ENCODE measurements at places on chromosomes 1 and 21. TPM values are rescaled to one million over a fixed set of nuclear protein-coding genes. Genes with fewer than 3 reads are reported as not detected.
A peak's percentile ranks its signal among the peaks of the same experiment; 100 is the strongest.

Gene S100A7
- 12.7 TPM for total RNA-seq

Gene MRPL37
- total RNA-seq = 63.2 TPM

Gene DTL
- 3.9 TPM for total RNA-seq

Gene TACSTD2
- total RNA-seq = 724 TPM

Gene GPR37L1
- not detected for total RNA-seq

Gene TMEM240
- total RNA-seq = 1.7 TPM

Gene KCNQ4
- 1.1 TPM for total RNA-seq

Gene CYP4B1
- 61.8 TPM for total RNA-seq

Gene ROR1
- total RNA-seq = 10.6 TPM

Gene VSIG8
- total RNA-seq = 22.6 TPM

GRCh38 chr21:45363921-45364467 is 41.0 kb upstream of the COL18A1 start:
- DNase-seq = peak; percentile 91

DNA sequence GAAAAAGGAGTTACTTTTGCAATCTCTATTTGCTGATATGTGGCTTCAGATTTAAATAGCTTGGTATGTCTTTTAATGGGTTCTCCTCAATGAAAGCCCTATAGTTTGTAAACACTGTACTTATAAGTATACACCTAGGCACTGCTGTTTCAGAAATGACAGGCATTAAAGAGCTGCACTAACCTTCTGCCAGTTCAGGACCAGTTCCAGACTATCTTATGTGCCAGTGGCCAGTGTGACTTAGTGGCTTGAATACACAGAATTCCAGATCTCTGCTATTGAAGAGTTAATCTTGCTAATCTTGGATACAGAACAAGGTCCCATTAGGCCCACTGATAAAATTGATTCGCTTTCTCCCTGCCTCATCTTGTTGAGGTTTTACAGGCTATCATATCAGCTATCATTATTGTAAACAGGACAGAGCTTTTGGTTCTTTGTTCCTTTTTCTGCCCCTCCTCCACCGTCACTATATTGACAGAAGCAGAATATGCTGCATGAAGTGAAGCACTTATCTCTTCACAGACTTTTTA is 337.5 kb downstream of the LRRIQ3 start:
- no peak for DNase-seq

DNA sequence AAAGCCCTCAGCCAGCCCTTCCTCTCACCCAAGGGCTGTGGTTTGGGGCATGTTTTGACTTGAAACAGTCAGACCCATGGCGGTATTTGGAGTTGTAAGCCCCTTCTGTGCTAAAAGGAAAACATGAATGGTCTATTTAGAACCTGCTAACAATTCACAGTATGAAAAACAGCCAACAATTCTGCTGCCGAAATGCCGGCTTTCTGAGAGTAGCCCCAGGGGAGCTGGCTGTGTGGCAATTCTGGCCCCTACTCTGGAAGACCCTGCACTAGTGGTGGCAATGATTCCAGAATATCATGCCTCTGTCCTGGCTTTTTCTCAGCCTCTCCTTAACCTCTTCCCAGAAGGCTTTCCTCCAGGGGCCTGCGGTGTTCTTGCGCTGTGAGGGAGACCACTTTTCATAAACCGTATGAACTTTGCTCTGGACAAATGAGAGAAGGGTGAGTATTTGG is 118.7 kb downstream of the EDEM3 start:
- no peak for DNase-seq

DNA sequence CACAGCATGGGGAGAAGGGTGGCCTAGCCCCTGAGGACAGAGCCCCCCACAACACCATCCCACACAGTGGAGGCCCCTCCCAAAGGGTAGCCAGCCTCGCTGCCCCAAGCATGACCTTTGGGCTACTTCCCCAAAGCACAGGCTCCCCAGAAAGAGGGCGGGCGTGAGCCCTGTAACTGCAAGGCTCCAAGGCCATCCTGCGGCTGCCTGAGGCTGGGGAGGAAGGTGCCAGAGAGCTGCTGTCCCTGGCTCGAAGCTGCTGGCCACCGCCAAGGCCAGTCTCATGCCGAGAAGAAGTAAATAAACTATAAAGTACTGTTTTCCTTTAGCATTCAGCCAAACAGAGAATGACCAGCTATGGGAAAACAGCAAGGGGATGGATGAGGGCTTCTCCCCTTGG is 27.5 kb downstream of the UBASH3A start:
- no peak for DNase-seq

- DNase-seq = no peak
These were observed 20.2 kb downstream of the NCMAP start for GRCh38 chr1:24575905-24576587.

- DNase-seq = no peak
These were observed 41.0 kb upstream of the IGSF21 start for GRCh38 chr1:18066576-18066975.

DNA sequence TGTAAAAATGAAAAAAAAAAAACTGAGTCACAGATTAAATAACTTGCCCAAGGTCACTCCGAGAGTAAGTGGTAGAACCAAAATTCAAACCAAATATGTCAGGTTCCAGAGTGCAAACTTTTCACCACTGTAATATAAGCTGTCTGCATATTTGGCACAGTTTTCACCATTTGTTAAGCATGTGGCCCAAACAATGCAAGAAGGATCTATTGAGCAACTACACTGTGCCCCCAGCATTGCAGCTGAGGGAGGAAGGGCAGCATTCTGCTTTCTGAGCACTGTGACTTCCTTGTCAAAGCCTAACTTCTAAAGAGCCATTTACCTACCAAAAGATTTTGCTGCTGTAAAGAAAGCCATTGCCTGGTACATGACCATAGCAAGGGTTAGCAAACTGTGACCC is 133.4 kb downstream of the SYT2 start:
- no peak for DNase-seq

DNA sequence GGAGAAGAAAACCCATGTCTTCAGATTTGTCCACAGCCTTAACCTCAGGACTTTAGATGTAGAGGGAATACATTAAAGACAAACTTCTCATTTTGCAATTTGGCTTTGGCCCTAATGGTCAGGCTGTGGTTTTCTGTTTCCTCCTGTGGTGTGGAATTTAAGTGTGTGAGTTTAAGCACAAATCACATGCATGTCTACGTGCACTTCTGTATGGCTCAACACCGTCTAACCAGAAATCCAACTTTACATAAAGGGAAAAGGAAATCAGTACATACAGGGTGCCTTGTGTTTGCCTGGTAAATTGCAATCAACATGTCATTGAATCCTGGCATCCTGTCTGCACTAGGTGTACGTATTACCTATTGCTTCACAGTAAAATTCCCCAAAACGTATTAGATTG is 1.2 kb upstream of the ZNF124 start:
- no peak for DNase-seq

- DNase-seq = no peak
These were observed 20.6 kb downstream of the MATN1 start for GRCh38 chr1:30702823-30703222.

DNA sequence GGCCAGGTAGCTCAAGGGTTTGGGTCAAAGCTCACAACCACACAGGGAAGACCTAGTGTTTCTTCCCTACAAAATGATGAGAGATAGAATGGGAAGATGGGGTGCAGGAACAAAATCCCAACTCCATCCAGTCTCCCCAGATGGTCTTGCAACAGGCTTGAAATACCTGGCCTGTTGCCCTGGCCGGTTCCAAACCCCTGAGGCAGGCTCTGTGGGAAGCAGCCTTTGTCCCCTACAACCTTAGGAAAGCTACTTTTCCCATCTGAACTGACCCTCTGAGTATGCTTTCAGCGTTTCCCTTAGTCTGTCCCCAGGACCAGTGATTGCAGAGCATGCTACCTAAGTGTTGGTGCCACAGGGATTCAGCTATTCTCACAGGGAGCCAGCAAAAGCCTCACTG is 104.0 kb downstream of the GDAP2 start:
- DNase-seq = no peak

DNA sequence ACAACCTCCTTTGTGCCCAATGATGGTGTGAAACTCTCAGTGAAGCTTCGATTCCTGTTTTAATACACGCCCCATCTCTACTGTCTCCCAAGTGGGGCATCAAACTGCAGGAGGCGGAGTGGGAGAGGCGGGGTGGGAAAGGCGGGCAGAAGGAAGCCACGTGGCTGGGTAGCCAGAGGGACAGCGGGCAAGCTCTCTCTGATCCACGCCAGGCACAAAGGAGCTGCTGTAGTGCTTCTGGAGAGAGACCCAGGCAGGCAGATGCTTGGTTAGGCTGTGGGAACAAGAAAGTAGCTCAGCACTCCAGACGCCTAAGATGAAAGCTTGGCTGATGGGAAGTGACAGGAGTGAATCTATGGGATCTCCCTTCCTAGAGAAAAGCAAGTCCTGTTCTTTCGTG is 25.7 kb downstream of the TRIM67 start:
- no peak for DNase-seq

DNA sequence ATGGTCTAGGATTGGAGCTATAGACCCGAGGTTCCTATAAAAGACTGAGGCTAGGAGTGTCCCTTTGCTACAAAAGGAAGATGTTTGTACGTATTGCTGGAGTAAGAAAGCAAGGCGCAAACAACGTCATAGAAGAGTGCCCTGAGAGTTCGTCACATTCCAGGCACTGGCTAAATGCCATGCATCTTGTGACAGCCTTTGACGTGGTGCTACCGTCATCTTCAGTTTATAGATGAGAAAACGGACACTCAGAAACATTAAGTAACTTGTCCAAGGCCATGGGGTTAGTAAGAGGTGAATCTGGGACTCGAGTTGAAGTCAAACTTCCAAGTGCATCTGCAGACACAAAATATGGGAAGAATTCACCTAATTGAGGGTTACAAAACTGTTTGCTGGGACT is 104.2 kb upstream of the SLC45A1 start:
- no peak for DNase-seq

GRCh38 chr1:233919786-233920185 is 15.3 kb downstream of the SLC35F3 start:
- DNase-seq = no peak

DNA sequence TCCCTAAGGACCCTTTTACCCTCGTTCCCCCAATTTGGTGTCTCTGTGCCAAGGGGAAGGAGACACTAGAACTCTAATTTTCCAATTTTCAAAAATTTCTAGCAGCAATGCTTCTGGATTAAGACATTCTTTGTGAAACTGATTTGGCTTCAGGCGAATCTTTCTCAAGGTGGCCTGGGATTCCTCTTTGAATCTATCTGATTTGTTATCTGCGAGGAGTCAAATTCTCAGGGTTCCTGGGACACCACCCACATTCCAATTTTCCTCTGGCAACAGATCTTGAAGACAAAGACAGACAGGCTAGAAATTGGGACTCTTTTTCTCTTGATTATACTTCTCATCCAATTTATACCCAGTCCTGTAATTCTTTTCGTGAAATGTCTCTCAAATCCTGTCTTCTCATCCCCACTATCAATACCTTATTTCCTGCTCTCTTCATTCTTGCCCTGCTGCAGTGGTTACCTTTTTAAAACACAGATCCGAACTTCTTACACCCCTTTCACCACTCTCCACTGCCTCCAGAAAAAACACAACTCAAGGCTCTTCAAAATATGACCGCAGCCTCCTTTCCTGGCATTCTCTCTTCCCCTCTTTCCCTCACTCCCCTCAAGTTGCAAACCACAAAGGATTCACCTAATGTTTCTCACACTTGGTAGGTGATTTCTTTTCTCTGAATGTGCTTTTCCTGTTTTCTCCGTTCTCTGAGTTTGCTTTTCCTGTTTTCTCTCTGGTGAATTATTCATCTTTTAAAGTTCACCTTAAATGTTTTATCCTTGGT is 2.7 kb upstream of the MPZL1 start:
- no peak for DNase-seq

DNA sequence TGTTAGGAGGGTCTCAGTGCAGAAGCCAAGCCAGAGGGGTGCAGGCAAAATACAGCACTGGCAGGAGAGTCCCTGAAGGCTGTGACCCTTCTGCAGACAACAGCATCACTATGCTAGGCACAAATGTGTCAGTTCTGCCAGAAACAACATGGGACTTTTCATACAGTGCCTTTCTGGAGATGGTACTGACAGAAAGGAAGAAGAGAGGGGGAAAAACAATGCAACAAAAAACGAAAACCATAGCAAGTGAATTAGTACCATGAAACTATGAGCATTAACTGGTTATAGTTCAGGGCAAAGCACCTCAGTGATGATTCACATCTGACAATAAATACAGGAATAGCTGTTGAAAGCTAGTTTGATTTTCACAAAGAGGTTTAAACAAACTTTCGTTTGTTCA is 140.8 kb upstream of the NBPF11 start:
- DNase-seq = no peak

- no peak for DNase-seq
These were observed 73.2 kb upstream of the B3GALT2 start for GRCh38 chr1:193259636-193260035.

DNA sequence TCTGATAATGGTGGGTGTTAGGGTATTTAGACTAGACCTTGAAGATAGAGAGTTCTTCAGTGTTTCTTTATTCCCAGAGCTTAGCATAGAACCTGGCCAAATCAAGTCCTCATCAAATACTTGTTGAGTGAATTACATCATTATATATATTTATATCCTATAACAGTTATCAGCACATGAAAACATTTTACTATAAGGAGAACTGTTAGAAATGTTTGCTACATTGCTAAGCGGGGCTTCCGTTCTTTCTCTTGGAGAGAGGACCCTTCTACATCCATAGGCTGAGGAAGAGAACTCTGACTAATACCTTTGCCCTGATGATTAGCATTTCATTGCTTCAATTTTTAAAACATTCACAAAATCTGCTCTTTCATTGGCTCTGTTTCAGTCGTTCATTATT is 66.5 kb upstream of the NBL1 start:
- DNase-seq = no peak

- DNase-seq = no peak
These were observed 195.6 kb upstream of the CAMK1G start for GRCh38 chr1:209387969-209388329.

GRCh38 chr1:119008483-119009311 is 20.6 kb upstream of the TBX15 start:
- no peak for DNase-seq

- no peak for DNase-seq
These were observed 26.8 kb downstream of the TMPRSS2 start for GRCh38 chr21:41481191-41481590.

DNA sequence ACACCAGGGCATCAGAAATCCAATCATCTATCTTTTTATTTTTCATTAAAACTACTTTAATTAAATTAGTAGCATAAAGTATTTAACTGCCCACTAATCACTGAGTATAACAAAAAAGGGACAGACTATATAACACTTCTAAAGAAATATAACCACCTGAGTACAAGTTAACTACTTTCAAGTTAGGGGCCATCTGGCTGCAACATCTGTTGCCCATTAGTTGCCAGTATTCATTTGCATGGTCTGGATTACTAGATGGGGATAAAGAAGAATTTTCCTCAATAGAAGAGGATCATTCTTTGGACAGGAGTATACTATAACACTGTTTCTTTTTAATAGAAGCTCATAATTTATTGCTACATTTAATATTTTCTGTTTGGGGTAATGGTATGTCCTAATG is 446.4 kb downstream of the AMY1C start:
- no peak for DNase-seq

GRCh38 chr1:154448331-154448811 is 43.2 kb downstream of the IL6R start:
- DNase-seq = no peak

GRCh38 chr1:16925635-16926490 is 4.1 kb downstream of the CROCC start:
- peak; percentile 75 for DNase-seq

All from suprapubic skin (tissue), 4 donors.